GM23248 (cell line): ENCODE measurements at places on chromosomes 1 and 21. TPM values are rescaled to one million over a fixed set of nuclear protein-coding genes. Genes with fewer than 3 reads are reported as not detected.

DNA sequence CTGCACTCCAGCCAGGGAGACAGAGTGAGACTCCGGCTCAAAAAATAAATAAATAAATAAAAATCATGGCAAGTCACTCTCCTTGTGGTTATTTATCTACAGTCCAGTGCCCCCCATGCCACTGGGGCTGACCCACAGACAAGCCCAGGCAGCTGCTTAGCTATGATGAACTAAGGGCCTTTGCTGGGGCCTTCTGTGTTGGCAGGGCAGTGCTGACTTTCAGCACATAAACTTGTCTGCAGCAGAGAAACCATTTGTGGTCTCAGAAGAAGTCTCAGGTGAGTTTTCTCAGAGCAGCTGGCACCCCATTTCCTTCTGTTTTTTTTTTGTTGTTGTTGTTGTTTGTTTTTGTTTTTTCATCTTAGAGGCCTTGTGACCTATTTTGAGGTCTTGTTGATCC lies 20.9 kb upstream of the CFHR4 start:
- no peak overlapping the region for H3K4me3 ChIP-seq
- no peak for DNase-seq
- no peaks in the 10 kb centered on the region for H3K27me3 ChIP-seq

XCL1 gene
- total RNA-seq, result not detected in 2 replicates

DNA sequence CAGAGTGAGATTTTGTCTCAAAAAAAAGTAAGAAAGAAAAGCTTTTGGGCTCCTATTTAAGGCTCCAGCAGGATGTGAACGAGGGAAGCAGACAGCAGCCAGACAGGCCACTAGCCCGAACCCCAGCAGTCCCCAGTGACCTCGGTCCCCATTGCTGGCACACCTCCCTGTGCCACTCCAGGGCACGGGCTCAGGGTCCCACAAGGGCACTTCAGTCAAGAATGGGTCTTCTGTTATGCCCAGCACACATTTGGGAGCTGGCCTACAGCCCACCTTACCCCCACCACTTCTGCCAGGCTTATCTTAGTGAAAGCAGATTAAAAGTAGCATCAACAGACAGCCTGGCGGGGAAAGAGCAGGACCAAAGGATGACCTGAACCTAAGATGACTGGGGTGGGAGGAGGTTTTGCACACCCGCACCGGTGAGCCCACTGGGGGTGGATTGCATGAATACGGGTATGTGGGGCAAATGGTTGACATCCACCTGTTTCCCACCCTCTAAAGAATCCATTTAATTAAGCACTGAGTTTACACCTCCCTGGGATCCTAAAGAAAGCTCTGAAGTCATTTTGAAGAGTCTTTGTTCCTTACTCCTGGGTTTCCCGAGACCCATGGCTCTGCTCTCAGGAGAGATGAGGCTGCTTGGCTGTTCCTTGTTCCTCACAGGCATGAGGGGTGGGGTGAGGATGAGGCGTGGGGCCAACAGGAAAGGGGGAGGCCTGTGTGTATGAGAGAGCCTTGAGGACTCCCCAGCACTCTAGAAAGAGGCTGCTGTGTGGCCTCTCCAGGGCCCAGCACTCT lies 4.7 kb downstream of the CHI3L1 start:
- DNase-seq, result no peak
- H3K4me1 ChIP-seq, result peaks cover 21% of the 10 kb centered on the region
- no peaks in the 10 kb centered on the region for H3K27me3 ChIP-seq
- H3K27ac ChIP-seq, result no peak overlapping the region

DNA sequence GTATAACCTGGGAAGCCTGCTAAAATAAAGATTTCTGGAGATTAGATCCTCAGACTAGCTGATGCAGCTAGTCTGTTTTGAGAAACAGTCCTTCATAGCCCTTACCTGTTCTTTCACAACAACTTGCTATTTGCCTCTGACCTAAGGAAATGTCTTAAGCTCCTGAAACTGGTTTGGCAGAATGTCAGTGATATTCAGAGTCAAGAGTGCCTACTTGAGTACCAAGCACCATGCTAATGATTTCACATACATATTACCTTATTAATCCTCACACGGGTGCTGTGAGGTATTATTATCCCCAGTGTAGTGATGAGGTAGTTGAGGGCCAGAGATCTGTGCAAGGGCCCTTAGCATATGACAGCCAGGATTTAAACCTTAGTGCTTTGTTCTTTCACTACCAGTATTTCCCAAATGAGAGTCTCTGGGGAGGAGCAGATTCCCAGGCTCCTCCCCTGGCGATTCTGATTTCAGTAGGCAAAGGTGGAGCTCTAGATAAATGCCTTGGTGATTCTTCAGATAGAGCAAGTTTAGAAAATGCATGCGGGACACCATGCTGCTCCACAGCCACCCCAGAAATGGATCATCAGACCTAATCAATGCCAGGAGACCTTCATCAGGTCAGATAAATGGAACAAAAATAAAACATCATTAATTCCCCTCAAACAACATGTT lies 47.4 kb upstream of the WNT2B start:
- H3K27me3 ChIP-seq, result no peaks in the 10 kb centered on the region
- peak; percentile 17 for DNase-seq
- H3K4me3 ChIP-seq, result no peak overlapping the region
- peaks cover 28% of the 10 kb centered on the region for H3K36me3 ChIP-seq

DNA sequence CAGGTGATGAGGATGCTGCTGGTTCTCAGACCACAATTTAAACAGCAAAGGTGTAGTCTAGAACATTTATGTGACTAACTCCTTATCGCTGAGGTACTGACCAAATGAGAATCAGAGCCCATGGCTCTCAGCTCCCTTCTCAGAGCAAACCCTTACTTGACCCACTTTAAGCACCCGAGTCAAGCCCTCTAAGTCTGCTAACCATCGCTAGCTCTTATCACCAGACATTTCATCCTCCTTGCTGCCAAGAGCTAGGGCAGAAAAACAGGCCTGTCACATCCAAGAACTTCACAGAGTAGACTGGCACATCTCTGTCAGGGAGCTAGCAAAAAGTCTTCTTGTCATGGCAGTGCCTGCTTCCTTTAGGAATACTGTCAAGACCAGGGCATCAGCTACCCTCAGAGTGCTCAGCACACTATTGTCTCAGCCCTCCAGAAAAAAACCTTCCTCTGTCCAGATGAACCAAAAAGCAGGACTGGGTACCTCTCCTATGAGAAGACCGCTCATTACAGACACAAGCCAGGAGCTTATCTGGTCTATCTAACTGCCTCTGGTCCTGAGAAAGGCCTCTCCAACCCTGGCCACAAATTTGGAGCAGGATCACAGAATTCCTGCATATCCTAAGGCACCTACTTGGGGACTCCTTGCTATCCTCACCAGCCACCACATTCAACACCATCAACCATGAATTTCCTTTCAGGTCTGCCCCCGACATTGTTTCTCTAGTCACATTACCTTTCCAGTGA lies 26.2 kb downstream of the ERI3 start:
- H3K36me3 ChIP-seq, result no peaks in the 10 kb centered on the region
- DNase-seq, result no peak
- H3K4me3 ChIP-seq, result no peak overlapping the region
- H3K27me3 ChIP-seq, result no peaks in the 10 kb centered on the region
- H3K4me1 ChIP-seq, result peaks cover 34% of the 10 kb centered on the region

DNA sequence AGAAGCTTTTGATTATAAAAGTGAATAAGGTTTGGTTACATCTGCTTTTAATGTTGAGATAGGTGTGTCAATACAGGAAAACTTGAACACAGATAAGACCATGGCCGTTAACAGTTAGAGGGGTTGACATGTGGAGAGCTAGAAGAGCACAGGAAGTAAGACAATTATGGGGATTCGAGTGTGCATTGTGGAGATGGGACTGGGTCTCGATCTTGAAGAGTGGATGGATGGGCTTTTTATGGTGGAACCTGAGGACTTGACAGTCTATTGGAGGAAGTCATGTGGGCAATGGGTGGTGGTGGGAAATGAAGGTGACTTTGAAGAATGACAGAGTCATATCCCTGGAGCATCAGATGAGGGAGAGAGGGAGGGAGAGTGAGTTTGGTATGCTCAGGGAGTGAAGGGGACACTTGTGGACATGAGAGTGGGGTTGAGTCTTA lies 12.1 kb downstream of the DYRK1A start:
- no peaks in the 10 kb centered on the region for H3K36me3 ChIP-seq
- H3K27me3 ChIP-seq, result no peaks in the 10 kb centered on the region
- no peak overlapping the region for H3K4me3 ChIP-seq

DNA sequence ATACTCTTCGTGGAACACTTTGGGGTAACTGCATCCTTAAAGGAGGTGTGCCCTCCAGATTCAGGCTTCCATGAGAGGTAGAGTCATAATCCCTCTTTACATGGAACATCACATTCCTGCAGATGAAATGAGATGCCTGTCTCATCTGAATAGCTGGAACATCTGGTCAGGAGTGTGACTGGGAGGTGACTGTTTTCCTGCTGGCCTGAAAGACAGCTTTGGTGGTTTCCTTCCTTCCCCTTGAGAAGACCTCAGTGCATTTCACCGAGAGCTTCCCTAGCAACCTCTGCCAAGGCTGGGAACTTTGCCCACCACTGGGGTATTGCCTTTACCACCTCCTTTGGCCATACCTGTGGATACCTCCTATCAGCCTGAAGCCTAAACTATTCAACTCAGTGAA lies 46.7 kb upstream of the GUCA2A start:
- H3K27ac ChIP-seq, result peak overlapping the region; percentile 74
- peak; percentile 73 for DNase-seq
- peaks cover 49% of the 10 kb centered on the region for H3K4me1 ChIP-seq
